ENCODE measurements at places on chromosomes 13 and 19.

- no peak for DNase-seq
Measured at GRCh38 chr19:17246681-17247425, 1.1 kb upstream of the NR2F6 start.

- DNase-seq = no peak
Measured at GRCh38 chr13:27631665-27632064, 10.0 kb downstream of the POLR1D start.

DNA sequence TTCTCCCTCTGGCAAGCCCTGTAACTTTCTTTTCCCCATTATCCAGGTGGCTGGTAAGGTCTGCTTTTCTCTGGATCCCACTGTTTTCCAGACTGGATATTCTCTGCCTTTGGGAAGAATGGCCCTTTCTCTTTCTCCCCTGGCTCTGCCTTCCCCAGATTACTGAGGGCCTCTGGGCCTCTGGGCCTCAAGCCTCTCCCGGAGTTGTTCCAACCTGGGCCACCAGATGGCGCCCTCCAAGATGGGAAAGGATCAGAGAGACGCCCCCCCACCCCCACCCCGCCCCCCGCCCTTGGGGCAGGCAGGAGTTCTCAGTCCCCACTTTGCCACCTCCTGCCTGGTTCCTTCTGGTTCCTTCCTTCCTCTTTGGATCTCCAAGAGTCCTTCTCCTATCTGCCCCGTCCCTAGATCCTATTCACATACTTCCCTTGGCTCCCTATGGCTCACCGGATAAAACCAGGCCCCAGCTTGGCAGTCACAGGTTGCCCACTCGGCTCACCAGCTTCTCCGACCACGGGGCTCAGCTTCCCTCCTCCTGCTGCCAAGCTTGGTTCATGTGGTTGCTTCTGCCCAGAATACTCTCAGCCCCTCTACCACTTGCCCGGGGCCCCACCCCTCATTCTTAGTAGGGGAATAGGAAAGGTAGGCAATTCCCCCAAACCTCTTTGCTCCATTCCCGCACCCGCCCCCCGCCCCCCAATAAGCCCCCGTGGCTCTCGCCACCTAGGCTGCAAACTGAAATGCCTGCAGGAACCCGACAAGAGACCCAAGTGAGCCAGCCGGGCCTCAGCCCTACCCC, 13.1 kb downstream of the EPS8L1 start:
- peak; percentile 79 for DNase-seq

- no peak for DNase-seq
Measured at GRCh38 chr13:75225288-75226032, 256.5 kb downstream of the TBC1D4 start.

GRCh38 chr13:75202981-75203380, 279.0 kb downstream of the TBC1D4 start:
- DNase-seq = no peak

DNA sequence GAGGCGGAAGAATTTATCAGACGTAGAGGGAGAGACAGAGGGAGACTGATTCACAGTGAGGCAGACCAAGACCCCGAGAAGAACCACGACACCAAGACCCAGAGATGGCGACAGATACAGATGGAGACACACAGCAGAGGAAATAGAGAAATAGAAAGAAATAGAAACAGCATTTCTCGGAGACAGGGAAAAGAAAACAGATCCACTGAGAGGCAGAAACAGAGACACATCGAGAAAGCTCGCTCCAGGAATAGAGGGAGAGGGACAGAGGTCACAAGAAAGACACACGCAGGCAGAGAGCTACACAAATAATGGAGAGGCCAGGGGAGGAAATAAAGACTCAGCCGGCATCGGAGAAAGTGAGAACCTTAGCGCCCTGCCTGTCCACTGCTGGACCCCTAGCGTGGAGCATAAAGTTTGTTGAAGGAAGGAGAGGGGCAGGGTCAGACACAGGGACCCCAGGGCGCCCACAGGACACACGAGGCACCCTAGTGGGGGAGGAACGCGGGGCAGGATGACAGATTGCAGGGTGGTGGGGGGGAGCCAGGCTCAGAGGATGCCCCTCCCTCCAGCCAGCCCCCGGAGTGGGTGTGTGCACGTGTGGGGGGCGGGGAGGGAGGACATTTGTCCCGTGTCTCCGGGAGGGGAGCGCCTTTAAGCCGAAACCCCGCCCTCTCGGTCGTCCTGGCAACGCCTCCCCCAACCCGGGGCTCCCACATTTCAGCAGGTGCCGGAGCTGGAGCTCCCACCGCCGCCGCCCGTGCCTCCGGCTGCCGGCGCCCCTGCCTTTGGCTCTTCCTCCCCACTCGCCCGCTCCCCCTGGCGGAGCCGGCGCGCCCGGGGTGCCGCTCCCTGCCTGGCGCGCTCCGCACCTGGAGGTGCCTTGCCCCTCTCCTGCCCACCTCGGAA, at the start of gene PRKCG:
Gene PRKCG, plus strand, starts transcription at position 716 of the 909 bp plus-strand sequence. CDS start 298 bp downstream, outside the sequence.
- no peak for DNase-seq

- no peak for DNase-seq
Measured at GRCh38 chr13:24724714-24725113, 39.3 kb upstream of the RNF17 start.

DNA sequence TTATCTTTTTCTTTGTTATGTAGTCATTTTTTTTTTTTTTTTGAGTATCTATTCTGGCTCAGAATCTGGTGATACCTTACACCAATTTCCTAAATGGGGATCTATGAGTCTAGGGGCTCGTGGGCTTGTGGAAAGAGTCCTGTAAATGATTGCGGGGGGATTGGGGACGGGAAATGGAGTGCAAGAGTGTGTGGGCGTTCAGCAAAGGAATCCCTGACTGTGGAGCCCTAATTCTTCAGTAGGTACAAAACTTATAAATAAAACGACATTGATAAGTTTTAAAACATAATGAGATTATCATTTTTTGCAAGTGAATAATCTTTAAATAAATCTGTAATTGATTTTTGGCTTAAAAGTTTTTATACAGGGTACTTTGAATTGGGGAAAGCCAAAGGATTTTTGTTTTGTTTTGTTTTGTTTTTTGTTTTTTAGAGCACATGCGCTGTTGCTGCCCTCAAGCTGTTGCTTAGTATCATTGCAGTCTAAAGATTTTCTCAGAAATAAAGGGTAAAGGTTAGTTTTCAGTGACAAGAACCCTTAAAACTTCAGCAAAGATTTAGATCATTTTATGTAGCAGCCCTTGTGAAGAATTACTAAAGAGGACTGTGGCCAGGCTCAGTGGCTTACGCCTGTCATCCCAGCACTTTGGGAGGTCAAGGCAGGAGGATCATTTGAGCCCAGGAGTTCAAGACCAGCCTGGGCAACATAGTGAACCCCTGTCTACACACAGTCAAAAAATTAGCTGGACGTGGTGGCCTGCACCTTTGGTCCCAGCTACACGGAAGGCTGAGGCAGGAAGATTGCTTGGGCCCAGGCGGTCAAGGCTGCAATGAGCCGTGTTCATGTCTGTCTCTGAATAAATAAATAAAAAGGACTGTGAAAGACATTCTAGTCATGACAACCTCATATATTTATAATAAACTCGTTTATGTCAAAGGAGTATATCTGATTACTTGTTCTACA, 1.7 kb downstream of the ERCC5 start:
- DNase-seq = no peak
